Kidney epithelial cell (primary cell): ENCODE measurements at places on chromosomes 4 and X.

GRCh38 chr4:26106776-26107175 is 192.8 kb downstream of the SMIM20 start:
- no peak for DNase-seq

- no peak for DNase-seq
Observed at GRCh38 chr4:3644849-3645627, 112.8 kb upstream of the LRPAP1 start.

DNA sequence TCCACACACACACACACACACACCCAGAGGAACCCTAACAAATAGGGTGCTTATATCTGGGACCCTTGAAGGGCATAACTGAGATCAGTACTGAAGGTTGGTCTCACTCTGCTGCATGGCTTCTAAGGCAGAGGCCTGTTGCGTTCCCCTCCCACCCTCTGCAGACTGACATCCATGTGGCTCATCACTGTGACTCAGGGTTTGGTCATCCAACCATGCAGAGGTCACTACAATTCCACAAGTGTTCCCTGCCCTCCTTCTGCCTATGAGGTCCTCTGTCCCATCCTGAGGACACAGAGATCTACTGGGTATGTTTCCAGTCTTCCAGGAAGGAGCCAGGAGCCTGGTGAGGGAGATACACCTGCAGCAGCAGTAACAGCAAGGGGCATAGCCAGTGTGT is 55.8 kb downstream of the XAGE2 start:
- no peak for DNase-seq

GRCh38 chr4:103591841-103592240 is 127.9 kb downstream of the TACR3 start:
- no peak for DNase-seq

- DNase-seq, result no peak
Observed at GRCh38 chr4:64824591-64824990, 415.3 kb upstream of the TECRL start.

GRCh38 chrX:41542536-41542935 is 95.4 kb downstream of the NYX start:
- DNase-seq, result no peak

- DNase-seq, result no peak
Observed at GRCh38 chr4:40555176-40555900, 74.3 kb downstream of the RBM47 start.

DNA sequence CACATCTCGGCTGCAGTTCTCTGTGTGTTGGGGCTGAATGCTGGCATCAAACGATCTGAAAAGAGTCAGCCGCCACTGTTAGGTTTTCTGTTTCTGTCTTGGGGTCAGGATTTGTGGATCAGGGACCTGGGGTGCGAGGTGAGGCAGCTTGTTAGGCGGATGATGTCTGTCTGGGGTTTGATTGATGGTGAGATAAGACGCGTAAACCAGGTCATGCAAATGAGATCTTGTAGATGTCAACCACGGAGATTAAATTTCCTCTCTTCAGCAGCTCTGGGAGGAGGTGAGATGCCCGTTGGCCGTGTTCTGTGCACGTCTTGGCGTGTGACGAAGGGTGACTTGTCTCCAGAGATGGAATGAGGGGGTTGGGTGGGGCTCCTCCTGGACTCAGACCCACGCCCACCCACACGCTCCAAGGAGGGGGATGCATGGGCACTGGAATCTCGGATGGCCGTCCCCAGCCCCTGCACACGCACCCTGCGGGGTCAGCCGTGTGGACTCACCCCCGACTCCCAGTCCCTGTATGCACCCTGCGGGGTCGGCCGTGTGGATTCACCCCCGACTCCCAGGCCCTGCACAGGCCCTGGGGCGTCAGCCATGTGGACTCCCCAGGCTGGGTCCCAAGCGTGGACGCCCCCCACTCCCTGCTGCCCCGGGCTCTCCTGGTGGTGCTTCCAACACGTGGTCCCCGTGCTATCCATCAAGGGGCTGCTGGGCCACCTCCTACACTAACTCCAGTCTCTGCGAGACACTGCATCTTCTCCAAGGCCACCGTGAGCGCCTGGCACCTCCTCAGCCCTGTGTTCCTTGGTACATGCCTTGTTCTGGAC is 16.0 kb upstream of the UVSSA start:
- DNase-seq, result no peak

DNA sequence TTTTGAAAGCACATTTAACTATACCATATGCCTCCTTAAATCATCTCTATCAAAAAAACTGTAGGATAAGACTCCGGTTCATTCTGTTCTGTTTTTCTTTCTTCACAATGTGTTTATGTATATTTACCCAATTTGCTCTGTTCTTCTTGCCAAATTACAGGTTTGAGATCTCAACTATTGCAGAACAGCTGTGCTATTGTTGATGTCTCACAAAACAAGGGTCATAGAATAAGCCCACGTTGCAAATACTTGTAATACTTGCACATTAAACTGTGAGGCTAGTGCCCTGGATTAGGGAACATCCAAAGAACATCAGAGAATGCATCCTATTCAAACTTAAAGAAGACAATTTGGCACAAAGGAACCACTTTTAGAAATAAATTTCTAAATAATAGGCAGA is 45.4 kb downstream of the ANTXR2 start:
- DNase-seq, result no peak

- DNase-seq, result no peak
Observed at GRCh38 chr4:78611215-78611558, 59.6 kb downstream of the ANXA3 start.

DNA sequence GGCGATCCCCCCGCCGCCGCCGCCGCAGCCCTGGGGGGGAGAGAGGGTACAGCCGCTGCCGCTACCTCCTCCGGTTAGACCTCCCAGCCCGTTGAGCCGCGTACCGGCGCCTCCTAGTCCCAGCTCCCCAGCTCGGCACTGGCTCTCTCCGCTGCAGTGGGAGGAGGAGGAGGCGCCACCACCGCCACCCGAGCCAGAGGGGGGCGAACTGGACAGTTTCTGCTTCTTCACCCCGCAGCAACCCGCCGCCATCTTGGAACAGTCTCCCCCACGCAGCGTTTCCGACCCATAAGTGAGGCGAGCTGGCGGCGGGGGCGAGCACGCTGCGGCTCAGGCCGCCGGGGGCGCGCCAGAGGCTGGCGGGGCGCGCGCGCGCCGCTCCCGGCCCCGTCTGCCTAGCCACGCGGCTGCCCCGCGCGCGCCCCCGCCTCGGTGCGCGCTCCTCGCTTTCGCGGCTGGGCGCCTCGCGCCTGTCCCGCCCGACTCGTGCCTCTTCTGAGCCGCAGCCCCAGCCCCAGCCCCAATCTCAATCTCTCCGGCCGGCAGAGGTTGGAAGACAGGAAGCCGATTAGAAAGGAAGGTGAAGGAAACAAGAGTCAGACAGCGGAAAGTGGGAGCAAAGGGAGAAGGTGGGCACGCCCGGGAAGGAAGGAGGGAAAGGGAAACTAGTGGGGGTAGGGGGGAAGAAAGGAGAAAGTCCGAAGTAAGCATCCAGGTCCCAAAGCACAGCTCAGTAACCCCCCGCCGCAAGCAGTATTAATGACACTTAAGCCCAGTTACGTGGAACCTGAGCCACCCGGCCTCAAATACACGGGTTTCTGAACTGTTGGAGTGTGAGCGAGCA is at the start of gene AMMECR1:
Gene AMMECR1, minus strand, starts transcription at position 266 of the 844 bp plus-strand sequence. Its CDS starts 14 bp downstream, at position 252.
- no peak for DNase-seq

GRCh38 chr4:87811977-87812376 is 12.6 kb downstream of the IBSP start:
- DNase-seq, result no peak

DNA sequence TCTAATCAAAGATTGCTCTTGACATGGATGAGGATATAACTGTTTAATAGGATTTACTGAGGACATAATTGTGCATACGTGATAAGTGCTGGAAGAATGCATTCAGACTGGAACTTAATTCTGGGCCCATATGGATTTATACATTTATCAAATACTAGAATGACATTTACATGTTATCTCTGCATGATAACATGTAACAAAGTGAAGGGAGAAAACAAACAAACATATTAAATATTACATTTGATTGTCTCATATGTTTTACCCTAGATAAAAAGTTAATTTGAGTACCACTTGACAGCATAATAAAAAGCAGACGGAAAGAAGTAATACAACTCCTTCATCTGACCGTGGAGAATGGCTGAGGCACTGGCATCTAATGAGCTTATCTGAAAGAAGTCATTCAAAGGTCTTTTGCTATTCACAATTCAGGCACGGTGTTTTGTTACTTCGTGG is 297.8 kb downstream of the PPP3CA start:
- DNase-seq, result no peak

GRCh38 chr4:42736527-42737195 is 79.8 kb upstream of the ATP8A1 start:
- no peak for DNase-seq

DNA sequence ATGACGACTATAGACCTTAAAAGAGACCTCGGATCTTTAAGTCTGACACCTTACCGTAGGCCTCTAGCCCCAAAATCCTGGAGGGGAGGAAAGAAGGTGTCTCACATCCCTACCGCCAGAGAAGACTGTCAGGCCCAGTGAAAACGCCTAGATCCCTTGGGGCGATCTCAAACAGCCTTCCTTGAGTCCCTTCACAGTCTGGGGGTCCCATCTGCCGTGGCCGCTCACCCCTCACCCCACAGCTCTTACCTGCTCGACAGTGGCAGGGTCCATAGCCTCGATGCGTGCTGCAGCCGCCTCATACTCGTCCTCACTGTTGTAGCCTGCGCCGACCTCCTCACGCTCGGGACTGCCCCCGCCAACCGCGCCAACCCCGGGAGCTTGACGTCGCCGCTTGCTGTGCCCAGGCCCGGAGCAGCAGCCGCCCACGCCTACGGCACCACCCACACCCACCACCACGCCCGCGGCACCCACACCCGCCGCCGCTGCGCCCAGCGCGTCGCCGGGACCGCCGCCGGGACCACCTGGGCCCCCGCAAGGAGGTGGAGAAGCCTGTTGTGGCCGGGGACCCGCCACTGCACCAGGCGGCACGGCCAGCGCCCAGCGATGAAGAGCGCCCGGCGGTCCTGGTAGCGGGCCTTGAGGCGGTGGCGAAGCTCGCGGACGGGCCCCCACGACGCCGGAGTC is 536 bp downstream of the OTUD5 start:
- no peak for DNase-seq

GRCh38 chrX:20029728-20030127 is 38.9 kb upstream of the BCLAF3 start:
- peak; percentile 9 for DNase-seq

- DNase-seq, result no peak
Observed at GRCh38 chr4:110109455-110109854, 89.0 kb downstream of the ELOVL6 start.

- DNase-seq, result no peak
Observed at GRCh38 chrX:120794525-120794975, 81.1 kb downstream of the CT47B1 start.

DNA sequence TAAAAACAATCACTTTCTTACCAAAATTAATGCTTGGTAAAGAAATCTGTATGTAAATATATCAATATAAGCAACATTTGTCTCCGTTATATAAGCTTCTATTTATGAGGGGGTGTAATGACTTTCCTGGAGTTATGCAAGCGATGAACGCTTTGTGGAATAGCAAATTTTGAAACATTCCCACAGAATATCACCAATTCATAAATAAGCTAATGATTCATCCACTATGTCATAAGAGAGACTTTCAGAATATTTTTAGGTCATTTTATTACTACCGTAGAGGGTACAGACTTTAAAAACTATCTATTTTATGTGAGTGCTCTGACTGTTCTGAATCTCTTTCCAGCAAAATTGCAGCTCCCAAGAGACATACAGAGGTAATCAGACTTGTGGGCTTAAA is 179.5 kb upstream of the FTHL17 start:
- no peak for DNase-seq

GRCh38 chr4:8005814-8006215 is 66.2 kb upstream of the AFAP1 start:
- no peak for DNase-seq

GRCh38 chrX:121579016-121579760 is 531.8 kb downstream of the GLUD2 start:
- DNase-seq, result no peak

GRCh38 chr4:86307432-86307831 is 52.4 kb downstream of the MAPK10 start:
- no peak for DNase-seq

GRCh38 chrX:13256603-13257002 is 63.2 kb downstream of the ATXN3L start:
- DNase-seq, result no peak
